RPMI8226 (cell line): ENCODE measurements at places on chromosomes 5 and 9.

GRCh38 chr9:98839724-98840123 is 32.3 kb downstream of the GALNT12 start:
- no peak for DNase-seq

GRCh38 chr5:89756955-89757354 is 652.6 kb downstream of the CETN3 start:
- no peak for DNase-seq

DNA sequence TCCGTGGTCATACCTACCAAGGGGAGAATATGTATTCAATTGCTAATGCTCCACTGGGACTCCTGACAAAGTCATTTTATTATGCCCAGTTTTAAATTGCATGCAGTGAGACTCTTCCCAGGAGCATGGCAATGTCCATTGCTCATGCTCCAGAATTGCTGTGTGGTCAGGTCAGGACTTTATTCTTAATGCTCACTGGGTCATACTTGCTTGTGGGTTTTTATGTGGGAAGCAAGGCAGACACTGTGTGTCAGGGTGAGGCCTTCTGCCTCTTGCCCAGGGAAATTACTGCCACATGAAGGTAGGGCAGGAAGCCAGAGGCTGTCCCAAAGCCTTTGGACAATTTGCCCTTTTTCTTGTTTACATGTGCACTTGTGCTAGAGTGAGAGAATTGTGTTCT is 164.6 kb upstream of the MEF2C start:
- no peak for DNase-seq

DNA sequence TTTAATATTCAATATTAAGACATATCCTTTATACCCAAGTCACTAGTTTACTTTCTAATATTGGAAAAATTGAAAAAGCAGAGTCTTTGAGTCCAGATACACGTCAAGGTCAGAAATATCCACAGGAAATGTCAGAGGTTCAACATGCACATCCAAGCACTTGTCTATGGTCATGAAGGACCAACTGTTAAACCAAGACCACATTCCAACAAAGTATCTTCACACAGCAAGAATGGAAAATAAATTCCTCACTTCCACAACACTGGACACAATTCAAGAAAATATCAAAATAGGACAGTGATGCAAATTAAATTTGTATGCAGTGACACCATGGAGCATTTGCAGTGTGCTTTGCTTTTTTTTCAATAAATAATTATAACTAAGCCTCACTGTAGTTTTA is 142.5 kb downstream of the GABRB2 start:
- no peak for DNase-seq

GRCh38 chr5:142845402-142845921 is 75.3 kb downstream of the ARHGAP26 start:
- DNase-seq = peak; percentile 80

DNA sequence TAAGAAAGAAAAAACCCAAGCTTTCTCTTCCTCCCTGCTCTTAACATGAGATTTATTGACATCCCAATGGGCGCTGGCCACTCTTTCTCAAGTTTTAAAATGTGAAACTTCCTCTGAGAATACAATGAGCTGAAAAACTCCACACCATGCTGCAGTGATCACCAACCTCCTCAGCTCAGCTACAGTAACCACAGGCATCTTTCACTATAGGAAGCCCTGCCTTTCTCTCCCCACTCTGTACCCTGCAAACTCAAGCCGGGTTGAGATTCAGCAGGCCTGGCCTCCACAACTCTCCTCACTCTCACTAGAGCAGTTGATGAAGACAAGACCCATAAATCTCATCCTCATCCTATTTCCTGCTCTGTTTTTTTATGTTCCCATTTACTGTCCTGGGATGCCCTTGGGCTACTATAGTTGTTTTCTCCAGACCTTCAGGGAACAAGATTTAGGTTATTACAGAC is 48.3 kb downstream of the SH3TC2 start:
- DNase-seq = no peak

- peak; percentile 47 for DNase-seq
These were observed 24.3 kb upstream of the POMT1 start for GRCh38 chr9:131478421-131478868.
